KBM-7 (cell line): ENCODE measurements at places on chromosomes 11 and 22.
A peak's percentile ranks its signal among the peaks of the same experiment; 100 is the strongest.

DNA sequence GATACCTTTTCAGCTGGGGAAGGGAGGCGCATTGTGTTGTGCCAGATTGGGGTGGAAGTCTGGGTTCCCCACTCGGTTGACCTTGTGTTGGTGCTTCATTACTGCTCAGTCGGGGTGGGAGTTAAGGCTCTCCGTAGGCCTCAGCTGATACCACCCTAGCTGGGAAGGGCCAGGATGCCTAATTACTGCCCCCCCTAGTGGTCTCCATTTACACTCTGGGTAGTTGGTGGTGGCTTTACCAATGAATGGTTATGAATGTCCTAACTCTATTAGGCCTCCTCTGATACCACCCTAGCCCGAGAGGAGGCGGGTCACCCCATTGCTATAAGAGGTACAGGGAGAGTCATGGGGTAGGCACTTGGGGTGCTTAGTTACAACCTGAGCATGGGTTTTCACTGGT, 27.5 kb upstream of the HIKESHI start:
- no peak for DNase-seq

DNA sequence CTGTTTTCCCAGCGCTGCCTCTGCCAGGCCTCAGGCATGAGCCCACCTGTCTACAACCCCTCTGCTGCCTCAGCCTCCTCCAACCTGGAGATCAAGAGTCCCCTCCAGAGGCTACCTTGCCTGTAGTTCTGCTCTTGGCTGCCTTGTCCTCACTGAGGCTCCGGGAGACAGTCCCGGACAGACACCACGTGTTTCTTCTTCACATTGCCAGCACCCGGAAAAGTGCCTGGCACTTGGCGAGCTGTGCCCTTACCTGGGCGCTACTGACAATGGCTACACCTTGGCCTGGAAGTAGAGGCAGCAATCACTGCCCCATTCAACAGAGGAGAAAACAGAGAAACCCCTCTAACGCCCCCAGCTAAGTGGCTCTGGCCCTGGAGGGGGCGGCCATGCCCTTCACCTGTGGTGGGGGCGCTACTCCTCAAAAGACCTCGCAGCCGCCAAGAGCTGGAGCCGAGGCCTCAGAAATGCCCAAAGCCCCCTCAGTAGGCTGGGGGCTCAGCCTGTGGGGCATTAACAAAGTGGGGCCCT, 3.0 kb upstream of the NAP1L4 start:
- DNase-seq: no peak

DNA sequence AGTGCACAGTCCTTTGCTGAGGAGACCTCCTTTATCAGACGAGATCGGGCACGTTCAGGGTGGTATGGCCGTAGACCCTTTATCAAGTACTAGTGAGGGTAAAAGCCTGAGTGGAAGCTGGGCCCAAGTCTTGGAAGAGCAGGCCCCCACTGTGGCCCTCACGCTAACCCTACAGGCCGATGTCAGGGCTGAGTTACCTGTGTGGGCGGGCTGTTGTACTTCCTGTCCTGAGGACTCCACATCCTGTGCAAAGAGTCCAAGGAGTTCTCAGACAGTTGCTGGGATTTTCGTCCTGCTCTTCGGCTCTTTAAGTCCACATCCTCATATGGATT, 34.9 kb downstream of the RPL27A start:
- no peak for DNase-seq

- peak; percentile 69 for DNase-seq
Measured at GRCh38 chr11:104333977-104334376, 170.0 kb upstream of the PDGFD start.

DNA sequence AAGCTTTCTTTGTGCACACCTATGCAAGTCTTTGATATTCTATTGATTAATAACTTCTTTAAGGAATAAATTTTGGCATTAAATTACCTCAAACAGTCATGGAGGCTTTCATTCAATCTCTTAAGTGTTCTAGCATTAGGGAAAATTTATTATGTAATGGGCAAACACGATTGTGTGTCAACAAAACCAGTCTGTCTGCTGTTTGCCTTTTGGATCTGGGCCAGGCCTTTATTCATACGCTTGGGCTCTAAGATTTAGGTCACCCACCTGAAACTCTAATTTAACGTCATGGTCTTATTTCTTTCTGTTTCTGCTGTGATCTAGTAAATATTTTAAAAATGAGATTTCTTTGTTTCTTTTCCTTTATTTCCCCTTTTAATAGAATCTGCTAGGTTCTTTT, 1270.6 kb downstream of the LRRC4C start:
- DNase-seq: no peak

- no peak for DNase-seq
Measured at GRCh38 chr22:43992331-43992821, 31.7 kb upstream of the PARVB start.

GRCh38 chr11:64233913-64234586, at the start of gene VEGFB:
Gene VEGFB (plus strand): TSS chr11:64234584. CDS start chr11:64234834, 250 bp downstream.
- no peak for DNase-seq

DNA sequence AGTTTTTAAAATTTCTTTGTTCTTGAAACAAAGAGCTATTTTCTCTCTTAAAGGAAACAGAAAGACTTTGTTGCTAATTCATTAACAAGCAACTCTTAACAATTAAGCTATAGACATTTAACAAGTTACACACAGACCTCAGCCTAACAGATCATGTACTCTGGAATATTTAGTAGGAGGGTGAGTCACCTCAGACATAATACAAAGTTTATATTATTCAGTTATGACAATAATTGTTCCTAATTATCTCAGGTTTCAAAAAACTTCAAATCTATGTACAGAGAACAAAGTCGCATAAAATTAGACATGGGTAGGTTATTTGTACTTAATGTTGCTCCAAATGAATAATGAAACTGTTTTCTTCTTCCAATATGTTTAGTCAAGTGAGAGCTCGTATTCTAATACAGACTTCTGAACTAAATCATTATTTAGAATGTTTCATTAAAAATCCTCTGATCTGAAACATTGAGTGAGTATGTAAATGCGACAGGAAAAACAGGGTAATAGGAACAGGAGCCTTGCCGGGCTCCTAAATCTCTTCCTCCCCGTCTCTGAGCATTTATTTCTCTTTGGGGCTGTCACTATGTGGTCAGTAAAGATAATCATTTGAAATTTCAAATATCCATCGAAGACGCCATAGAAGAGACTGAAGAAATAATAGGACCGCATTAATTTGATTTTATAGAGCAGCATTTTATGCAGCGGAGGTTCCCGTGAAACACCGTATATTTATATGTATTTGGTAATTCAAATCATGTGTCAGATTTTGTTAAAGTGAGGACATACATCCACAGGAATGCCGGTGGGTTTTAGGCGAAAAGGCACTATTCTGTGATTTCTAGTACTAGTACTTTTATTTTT, 8.7 kb upstream of the BARX2 start:
- DNase-seq: no peak

DNA sequence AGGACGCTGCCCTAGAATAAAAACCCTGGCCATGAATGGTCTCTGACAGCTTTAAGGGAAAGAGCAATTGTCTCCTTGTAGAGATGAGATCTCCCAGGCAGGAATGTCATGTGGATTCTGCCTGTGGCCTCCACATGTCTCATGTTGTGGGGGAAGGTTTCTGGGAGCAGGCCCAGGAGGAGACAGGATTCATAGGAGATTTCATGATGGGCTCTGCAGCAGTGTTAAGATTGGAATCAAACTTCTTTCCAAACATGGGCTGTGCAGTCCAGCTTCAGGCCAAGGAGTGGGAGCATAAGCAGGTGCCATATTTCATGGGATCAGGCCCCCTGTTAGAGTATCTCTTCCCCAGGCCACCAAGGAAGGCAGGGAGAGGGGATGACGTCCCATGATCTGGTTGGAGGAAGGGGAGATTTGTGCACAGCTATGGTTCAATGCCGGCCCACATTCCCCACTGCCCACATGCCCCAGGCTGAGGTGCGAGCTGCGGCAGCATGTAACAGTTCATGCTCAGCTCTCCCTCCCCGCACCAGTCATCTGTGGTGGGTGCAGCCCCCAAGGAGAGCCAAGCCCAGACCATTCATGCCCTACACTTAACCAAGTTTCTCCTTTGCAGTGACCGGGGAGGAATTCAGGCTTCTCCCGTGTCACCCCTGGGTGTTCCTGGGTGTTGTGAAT, 42.5 kb downstream of the LMO1 start:
- DNase-seq: no peak

DNA sequence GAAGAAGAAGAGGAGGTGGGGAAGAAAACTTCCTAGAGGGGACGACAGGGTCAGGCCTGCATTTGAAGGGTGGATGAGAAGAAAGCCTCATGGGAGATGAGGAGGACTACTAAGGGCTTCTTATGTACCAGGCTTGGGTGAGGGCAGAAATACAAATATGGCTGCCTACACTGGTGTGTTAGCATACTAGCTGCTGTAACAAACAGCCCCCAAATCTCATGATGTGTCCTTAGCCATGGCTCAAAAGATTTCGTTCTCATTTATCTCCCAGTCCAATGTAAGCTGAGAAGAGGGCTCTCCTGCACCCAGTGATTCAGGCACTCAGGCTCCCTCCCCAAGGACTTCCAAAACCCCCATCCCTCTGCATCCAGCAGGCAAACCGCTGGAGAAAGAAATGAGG, 11.6 kb upstream of the MB start:
- no peak for DNase-seq

DNA sequence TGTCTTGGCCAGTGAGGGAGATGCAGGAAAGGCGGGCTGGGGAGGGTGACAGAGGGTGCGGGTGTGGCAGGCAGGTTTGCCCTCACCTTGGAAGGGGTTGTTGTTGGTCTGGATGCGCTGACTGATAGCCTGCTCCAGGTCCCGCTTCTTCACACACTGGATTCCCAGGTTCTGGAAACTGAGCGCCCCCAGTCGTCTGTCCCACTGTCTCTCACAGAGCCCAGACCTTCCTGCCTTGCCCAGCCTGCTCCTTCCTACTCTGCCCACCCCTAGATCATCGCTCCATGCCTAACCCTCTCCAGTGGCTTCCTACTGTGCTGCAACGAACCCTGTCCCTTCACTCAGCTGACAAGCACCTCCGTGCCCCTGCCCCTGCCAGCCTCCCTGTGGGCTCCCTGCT, 2.7 kb downstream of the RELA start:
- DNase-seq: no peak

DNA sequence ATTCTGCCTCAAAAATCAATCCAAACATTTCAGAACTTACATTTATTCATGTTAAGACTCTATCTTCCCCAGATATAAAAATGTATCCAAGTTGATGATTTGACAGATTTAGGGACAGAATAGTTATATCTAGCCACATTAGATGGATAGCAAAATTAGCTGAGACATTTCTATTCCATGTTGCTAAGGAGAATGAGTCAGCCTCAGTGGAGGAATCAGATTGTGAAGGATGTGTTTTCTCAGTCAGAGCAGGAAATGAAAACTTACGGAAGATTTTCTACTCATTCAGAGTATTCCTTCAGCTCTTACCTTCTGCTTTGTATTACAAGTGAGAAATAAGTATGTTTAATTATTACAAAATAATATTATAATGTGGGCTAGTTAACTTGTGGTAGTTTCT, 556.3 kb upstream of the ANO3 start:
- DNase-seq: no peak
